Panc1 (cell line): ENCODE measurements at places on chromosomes 1 and 21.
A peak's percentile ranks its signal among the peaks of the same experiment; 100 is the strongest.

DNA sequence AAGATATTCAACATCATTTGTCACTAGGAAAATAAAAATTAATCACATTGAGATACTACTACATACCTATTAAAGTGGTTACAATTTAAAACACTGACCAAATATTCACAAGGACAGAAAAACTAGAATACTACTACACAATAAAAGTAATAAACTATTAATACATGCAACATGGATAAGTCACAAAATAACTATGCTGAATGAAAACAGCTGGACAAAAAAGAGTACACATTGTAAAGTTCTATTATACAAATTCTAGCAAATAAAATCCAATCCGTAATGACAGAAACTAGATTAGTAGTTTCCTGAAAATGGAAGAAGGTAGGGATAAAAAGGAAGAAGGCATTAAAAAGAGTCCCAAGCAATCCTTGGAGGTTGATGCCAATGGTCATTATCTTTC lies 348.7 kb upstream of the PTBP2 start:
- DNase-seq, result no peak

- DNase-seq, result no peak
Measured at GRCh38 chr1:239920214-239920613, 171.5 kb upstream of the FMN2 start.

DNA sequence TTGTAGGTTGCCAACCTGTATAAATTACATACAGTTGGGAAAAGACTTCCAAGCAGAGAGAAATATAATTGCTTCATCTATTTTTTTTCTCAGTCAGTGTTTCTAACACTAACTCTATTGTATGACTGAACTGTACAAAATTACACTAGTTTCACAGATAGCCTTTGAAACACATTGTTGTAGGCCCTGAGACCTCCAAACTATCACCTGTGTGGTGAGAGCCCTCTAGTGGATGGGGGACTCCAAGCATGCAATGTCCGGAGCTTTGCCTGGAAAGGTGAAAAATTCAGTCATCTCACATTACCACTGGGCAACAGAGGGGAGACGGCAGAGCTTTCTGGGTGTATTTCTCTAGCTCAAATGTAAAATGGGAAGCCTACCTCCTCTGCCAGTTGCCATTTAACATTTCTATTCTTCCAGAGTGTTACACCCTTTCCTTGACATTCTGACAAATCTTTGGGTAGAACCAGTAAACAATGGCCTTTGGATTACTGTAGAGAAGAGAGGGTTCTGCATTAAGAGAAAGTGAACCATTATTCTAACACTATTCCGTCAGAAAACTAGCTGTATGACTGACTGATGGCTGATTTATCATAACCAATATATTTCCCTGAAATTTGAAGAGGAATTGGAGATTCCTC lies 212.2 kb downstream of the LYPLAL1 start:
- peak; percentile 68 for DNase-seq

- DNase-seq, result no peak
Measured at GRCh38 chr1:12342401-12343003, 112.7 kb downstream of the VPS13D start.

GRCh38 chr1:55311979-55312378 lies 96.8 kb upstream of the USP24 start:
- no peak for DNase-seq

- no peak for DNase-seq
Measured at GRCh38 chr1:231814021-231814420, 187.4 kb downstream of the DISC1 start.

DNA sequence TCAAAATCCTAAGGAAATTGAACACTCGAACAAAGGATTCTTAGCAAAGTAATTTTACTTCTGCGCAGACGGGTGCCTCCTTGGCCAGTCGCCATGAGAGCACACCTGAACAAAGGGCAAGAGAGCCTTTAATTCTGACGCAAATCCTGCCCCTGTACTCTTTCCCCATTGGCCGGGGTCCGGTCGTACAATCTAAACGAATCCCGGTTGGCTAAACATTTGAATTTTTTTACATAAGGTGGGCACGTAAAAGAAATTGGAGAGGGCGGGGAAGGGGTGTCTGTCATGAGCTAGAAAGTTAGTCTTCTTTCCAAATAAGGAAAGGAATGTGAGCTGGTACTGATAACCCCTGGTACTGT lies 8.2 kb upstream of the IL22RA1 start:
- DNase-seq, result no peak

- DNase-seq, result no peak
Measured at GRCh38 chr1:229952670-229953520, 114.1 kb upstream of the GALNT2 start.

DNA sequence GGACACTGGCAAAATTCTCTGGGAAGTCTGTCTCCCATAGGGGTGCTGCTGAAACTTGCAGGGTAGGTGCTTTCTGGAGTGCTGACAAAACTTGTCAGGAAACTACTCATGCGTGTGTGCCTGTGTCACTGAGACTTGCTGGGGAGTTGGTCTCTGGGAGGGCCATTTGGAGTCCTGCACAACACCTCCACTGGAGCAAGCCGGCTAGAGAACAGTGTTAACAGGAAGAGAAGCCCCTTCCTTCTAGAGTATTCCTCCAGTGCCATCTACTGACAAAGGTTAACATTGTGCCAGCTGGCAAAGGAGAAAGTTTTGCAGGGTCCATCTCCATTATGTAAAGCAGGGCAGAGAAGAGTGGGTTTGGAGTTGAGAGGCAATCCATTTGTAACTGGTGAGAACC lies 30.0 kb downstream of the ZMYM4 start:
- peak; percentile 20 for DNase-seq

GRCh38 chr1:214463596-214463995 lies 87.8 kb downstream of the PTPN14 start:
- no peak for DNase-seq

DNA sequence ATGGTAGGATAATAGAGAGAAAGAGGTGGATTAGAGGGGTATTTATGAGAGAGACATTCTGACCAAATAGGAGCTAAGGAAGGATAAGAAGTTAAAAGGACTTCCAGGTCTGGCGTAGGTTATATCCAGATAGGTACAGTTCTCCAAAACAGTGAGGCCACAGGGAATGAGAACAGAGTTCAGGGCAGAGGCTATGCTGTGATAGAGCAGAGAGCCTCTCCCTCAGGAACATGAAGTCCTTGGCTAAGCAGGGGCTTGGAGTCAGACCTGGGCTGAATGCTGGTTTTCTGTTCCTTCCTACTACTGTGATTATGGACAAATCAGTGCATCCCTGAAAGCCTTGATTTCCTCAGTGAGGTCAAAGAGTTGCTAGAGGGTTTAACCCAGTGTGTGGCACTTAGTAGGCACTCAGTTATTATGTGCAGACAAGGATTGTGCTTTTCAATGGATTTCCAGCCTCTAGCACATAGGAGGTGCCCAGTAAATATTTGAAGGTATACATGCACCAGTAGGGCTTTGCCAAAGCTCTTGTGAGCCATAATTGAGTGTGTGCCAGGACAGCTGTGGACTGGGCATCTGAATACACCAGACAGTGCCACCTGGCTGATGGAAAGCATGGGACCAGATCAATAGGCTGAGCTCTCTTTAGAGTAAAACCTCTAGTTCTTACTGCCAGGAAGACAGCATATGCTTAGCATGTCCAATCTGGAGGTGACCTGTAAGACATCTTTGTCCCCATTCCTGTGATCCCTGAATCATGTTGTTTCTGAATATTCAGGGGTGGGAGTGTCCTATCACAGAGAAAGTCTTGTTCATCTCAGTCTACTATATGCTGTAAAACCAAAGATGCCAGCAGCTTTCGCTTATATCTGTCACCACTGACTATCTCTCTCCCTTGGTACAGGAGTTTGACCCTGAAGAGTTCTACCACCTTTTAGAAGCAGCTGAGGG lies 111.1 kb downstream of the PIK3R3 start:
- no peak for DNase-seq

- no peak for DNase-seq
Measured at GRCh38 chr21:45824546-45825215, 156.9 kb upstream of the COL6A1 start.

DNA sequence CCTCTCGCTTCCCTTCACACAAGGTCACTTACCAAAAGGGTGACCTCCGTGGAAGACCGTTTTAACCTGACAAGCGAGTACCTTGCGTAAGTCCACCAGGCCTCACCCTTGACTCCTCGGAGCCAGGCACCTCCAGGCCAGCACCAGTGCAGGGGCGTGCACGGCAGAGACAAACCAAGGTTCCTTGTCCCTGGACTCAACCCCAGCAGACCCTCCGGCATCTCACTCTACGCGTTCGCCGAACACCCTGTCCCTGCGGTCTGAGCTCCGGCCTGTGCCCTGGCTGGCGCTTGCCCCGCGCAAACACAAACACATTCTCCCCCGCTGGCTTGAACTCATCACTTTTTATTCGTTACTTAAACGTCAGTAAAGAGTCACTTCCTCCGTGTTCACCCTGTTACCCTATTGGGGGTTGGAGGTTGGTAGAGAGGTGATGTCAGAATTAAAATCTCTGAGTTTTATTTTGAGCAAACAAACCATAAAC lies 4.5 kb downstream of the TBX15 start:
- no peak for DNase-seq

DNA sequence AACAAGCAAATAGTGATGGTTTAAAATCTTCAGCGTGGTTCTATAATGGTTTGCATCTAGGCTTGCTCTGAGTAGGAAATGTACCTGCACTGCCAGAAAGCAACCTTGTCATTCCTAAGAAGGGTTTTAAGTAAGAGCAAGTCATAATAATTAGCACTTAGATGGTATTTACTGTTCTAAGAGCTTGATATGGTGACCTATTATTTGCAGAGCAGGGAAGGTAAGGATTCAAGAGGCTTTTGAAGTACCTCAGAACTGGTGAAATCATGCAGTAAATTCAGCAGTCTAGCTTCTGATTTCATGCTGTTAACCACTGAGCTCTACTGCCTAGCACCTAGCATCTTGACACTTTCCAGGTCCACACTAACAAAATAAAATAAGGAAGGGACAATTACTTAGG lies 23.7 kb downstream of the ATP1A1 start:
- DNase-seq, result no peak

DNA sequence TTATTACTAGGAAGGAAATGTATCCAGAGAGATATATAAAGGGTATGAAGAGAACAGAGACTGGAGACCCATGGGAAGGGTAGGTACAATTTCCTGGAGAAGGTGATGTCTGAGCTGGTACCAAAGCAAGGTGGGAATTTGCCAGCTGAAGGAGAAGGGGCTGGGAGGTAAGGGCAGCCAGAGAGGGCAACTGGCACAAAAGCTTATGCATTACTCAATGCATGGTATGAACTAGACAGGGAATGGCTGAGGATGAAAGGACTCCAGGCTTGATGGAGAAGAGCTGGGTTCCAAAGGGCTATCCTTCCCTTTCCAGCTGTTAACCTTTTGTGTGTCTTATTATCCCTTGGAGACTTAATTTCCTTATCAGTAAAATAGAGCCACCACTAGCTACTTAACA lies 113.6 kb upstream of the GADD45A start:
- DNase-seq, result no peak
